Stimulated activated CD8-positive, alpha-beta memory T cell treated with anti-CD3 and anti-CD28 coated beads, Interleukin-15, amount 100 ng/mL, for 24 hours (primary cell): ENCODE measurements at places on chromosomes 12 and 14.

GRCh38 chr12:6224550-6224949 is 24.4 kb downstream of the CD9 start:
- no peak for DNase-seq

- DNase-seq: no peak
Measured at GRCh38 chr12:28795311-28795710, 353.8 kb upstream of the FAR2 start.

- no peak for DNase-seq
Measured at GRCh38 chr14:86057018-86057667, 527.2 kb downstream of the FLRT2 start.

DNA sequence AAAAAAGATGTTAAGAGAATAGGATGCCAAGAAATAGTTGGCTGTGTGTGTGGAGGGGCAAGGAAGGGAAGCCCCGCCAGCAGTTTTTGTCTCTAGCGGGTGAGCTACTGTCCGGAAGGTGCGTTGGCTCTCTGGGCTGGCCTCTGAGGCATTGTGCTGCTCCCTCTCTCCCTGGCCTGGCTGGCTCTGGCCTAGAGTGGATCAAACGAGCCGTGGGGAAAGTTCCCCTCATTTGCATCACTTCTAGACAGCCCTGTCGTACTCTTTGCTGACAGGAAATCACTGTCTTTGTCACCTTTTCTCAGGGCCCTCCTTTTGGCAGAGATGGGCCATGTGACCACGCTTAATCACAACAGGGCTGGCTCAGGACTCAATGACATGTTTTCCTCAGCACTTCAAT is 236.1 kb upstream of the NPAS3 start:
- no peak for DNase-seq

- DNase-seq: no peak
Measured at GRCh38 chr12:98814254-98814653, 169.2 kb downstream of the APAF1 start.

- DNase-seq: no peak
Measured at GRCh38 chr12:120651821-120652220, 11.4 kb downstream of the CABP1 start.

DNA sequence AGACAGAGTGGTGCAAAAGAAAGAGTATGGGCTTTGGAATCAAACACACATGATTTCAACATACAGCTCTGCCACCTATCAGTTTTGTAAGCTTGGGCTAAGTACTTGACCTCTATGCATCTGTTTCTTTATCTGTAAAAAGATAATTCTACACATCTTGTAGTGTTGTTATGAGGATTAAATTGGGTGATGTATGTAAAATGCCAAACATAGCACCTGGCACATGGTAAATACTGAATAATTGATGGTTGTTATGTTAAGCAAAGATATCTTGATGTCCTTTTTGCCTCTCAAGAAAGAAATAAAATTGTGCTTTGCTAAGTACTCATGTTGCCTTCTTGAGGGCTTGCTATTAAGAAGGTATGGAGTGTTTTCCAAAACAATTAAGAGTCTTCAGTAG is 2.3 kb upstream of the CSRP2 start:
- DNase-seq: no peak

GRCh38 chr12:126554625-126555024 is 1489.4 kb downstream of the AACS start:
- DNase-seq: no peak

GRCh38 chr12:47207829-47208248 is 128.1 kb upstream of the AMIGO2 start:
- DNase-seq: no peak

GRCh38 chr12:49365542-49365941 is 1.7 kb upstream of the SPATS2 start:
- DNase-seq: no peak

DNA sequence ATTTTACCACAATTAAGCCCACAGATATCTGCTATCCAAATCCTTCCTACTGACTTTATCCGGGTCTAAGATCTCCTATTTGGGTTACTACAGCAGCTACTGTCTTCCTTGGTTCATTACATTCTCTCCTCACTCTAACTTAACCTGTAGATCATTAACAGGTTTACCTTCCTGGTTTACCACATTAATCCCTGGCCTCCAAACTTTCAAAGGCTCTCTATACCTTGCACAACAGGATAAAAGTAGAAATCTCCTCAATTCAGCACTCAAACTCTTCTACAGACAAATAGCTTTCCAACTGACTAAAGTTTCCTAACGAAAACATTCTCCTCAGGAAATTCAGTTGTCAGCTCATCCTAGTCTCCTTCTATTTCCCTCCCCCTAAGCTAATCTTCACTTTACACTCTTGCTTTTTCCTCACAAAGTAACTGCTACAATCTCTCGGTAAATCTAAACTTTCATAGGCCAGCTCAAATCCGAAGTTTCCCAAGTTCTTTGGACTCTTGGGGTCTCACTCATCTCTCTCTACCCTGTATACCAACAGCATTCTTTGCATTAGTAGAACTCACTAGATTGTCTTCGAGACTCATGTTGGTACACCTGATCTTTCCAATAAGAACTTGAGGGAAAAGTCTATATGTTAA is 2.7 kb downstream of the BTBD7 start:
- no peak for DNase-seq

DNA sequence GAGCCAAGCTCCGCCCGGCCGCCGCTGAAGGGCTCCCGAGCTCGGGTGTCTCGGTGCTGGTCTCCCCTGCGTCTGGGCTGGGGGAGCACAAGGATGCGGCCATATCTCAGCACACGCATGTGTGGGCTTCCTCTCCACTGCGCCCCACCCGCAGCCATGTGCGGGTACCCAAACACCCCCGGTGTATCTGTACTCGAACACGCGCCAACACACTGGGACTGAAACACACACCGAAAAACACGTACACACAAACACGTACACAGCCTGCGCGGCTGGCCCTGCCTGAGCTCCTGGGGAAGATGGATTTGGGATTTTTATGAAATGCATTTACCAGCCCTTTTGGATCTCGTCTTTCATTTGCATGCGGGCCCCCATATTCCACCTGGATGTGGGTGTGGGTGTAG is 897 bp upstream of the TBX3 start:
- no peak for DNase-seq

GRCh38 chr14:100842799-100843198 is 16.9 kb downstream of the MEG3 start:
- no peak for DNase-seq

GRCh38 chr14:77372304-77372841 is 4.5 kb downstream of the TMED8 start:
- no peak for DNase-seq

- no peak for DNase-seq
Measured at GRCh38 chr12:32139064-32139421, 32.4 kb downstream of the BICD1 start.
